ENCODE measurements at places on chromosomes 5 and 9.

DNA sequence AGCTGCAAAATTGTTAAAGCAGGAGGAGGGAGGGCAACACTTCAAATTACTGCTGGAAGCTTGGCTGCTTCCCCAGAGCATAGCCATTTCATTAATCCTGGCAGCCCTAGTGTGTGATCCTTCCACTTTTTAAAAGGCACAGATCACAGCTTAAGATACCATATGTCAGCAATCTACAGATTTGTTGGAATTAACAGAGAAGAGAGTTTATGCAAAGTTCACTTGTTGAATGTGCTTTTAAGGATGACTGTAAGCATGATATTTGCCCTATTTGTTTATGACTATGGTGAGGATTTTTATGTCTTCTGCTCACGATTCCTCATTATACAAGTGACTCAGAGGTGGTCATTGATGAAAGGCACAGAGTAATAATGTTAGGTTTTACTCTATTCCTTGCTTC, 156.0 kb upstream of the CDKN2B start:
- DNase-seq, result no peak

DNA sequence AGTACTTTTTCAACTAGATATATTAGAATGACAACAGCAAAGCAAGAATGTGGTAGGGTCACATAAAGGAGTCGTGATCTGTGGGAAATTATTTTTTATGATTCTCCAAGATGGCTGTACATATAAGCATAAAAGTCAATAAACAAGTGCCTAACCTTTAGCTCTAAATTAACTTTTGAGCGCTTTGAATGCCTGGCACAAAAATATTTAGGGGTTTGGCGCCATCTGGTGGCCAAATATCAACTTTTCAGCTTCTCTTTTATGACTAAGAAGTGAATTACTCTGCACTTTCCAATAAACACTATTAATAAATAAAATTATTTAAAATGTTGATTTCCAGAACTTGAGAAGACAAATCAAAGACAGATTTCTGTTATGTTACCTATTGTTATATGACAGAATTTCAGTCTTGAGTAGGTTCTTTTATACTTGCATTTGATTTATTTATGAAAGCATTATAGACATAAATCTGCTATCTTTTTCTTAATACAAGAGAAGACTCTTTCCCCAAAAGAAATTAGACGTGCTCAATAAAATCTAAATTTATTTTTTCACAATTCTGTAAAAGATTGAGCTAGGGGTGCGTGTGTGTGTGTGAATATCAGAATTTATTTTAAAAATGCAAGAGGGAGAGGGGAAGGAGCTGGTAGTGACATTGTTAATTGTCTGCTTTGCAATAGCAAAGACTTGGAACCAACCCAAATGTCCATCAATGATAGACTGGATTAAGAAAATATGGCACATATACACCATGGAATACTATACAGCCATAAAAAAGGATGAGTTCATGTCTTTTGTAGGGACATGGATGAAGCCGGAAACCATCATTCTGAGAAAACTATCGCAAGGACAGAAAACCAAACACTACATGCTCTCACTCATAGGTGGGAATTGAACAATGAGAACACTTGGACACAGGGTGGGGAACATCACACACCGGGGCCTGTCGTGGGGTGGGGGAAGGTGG, 36.7 kb upstream of the ARRDC3 start:
- DNase-seq, result peak; percentile 5

DNA sequence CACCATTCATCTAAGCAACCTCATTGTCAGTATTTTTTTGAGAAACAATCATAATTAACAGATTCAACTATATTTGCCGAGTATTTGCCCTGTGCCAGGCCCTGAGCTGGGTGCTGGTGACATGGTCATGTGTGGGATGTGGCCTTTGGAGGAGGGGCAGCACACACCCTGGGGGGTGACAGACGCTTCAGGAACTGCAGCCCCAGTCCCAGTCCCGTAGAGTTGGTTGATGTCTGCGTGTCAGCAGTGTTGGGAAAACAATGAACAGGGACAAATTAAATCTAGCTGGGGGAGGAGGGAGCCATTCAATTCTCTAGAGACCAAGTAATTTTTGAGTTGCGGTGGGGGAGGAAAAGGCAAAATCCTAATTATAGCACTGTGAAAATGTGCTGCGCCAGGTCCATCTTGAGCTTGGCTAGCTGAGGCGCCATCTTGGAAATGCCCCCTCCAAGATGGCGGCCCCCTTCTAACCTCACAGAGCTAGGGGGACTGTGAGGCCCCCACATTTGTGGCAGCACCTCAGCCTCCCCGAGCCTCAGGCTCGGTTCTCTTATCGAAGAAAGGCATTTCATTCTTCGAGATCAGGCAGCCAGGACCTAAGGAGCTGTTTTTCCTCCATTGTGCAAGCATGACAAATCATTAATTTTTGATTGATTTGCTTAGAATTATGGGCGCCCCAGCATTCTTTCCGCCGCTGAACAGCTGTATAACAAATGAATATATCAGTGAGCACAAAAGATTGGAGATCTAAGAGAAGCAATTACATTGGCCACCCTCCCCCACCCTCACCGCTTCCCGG, 87.8 kb downstream of the ZNF618 start:
- DNase-seq, result no peak

DNA sequence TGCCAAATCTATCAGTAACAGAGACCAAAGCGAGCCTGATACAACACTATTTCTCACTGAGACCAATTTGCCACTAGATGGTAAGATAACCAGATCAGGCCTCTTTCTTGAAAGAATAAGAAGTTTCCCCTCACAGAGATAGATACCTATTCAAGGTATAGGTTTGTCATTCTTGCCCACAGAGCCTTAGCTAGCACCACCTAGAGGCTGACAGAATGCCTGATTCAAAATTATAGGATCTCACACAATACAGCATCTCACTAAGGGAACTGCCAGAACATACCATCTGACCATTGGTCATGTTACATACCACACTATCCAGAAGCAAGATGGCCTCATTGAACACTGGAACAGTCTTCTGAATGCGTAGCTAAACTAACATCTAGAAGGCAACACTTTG, 166.6 kb upstream of the HCN1 start:
- no peak for DNase-seq

DNA sequence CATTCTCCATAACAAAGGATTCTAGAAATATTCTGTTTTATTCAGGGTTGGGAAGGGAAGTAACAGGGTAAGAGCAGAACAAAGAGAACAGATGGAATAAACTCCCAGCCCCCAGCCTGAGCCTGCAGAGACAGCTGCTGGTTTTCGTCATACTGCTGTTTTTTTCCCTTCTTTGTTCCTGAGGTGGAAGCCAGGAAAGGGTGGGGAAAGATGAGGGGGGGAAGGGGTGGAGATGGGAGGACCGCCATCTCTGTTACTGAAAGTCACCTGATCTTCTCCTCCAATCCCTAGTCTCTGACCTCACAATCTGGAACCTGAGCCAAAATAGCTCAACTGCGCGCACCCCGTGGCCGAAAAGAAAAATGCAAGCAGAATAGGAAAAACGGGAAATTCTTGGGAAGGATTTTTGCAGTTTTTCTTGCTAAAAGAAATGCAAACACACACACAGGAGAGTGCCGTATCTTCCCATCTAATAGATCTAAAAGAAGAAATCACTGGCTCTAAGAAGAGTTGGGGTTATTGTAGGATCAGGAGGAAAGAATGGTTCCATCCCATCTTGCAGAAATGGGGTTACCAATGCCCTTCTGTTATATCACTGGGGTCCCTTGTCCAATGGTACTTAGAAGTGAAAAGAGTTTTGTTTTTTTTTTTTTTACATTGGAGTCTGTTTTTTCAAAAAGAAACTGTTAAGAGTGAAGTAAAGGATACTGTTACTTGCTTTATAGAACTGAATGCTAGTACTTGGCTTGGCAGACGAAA, 57.9 kb downstream of the DIAPH1 start:
- peak; percentile 77 for DNase-seq

GRCh38 chr5:126360467-126360866, 62.7 kb upstream of the GRAMD2B start:
- DNase-seq, result no peak

DNA sequence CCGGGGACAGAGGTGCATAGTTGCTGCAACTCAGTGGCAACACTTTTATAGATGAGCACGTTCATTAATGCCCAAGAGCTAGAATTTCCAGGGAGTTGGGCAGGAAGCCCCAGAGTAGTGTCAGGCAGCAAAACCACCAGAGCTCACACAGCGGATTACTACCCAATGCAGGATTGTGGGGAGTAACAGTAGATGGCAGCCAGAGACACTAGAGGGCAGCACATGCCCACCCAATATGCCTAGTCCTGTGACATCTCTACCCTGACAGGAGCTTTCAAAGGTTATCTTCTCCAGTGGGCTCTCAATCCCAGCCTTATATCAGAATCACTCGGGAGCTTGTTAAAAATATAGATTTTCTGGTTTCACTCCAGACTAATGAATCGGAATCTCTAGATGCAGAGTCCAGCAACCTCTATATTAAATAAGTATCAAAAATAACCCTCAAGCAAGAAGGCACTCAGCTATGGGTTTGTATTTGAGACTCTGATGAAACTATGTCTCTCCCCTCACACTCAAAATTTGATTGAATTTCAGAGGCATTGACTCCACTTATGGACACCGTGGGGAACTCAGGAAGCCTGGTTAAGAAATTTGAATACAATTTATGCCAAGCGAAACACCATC, 58.4 kb upstream of the PHF24 start:
- DNase-seq, result peak; percentile 66

GRCh38 chr5:170053896-170054295, 51.8 kb upstream of the FOXI1 start:
- no peak for DNase-seq

GRCh38 chr9:127237801-127238200, 26.8 kb upstream of the GARNL3 start:
- DNase-seq, result no peak

- DNase-seq, result no peak
These were observed 87.1 kb downstream of the STARD4 start for GRCh38 chr5:111425205-111425604.

DNA sequence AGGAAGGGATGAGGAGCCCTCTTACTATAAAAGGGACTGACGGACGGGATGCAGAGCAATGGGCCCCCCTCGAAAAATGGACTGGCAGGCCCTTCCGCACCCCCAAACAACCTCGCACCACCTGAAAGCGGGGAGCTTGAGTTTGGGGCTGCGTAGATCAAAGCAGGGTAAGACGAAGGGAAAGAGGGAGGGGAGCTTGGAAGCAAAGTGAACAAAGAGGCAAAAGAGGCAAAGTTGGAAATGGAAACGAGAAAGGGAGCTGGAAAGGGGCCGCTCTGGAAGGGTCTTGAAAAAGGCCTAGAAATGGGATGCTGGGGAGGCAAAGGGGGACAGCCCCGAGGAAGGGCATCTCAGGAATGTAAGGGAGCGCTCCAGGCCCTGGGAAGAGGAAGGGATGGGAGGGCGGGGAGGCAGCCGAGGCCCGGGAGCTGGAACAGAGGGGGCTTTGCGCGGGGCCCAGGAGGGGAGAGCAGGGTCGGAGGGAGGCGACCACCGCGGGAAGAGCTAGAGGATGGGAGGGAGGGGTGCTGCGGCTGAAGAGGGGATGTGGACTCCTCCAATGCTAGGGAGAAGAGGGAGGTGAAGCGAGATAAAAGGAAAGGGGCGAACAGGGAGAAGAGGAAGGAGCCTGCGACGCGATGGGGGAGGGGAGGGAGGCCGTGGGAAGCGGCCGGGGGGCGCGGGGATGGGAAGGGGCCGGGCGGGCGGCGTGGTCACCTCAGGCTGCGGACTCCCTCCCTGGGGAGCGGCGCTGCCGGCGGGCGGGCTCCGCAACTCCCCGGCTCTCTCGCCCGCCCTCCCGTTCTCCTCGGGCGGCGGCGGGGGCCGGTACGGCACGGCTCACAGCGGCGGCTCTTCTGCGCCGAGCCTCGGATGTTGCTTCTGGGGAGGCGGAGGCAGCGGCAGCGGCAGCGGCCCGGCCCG, 577 bp downstream of the RNF145 start:
- peak; percentile 23 for DNase-seq

- no peak for DNase-seq
These were observed 474.1 kb upstream of the TUSC1 start for GRCh38 chr9:26152350-26152749.

DNA sequence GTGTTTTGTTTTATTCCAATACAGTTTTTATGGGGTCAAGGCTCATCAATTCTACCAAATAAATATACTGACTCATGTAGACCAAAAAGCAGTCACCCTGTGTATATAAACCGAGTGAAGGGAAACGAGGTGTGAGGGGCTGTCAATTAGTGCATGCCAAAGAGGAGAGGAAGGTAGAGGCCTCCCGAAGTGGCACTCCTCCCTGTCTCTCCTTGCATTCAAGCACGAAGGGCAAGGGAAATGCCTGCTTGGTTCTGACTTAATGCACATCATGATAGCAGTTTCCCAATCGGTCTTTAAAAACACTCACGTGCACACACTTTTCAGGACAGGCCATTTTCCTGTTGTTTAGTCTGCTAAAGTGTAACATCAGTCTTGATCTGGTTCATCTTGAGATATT, 125.6 kb upstream of the SLCO6A1 start:
- DNase-seq, result no peak

GRCh38 chr9:710951-711745, 130.3 kb upstream of the DMRT1 start:
- DNase-seq, result no peak

GRCh38 chr9:129282272-129282671, 104.2 kb upstream of the IER5L start:
- no peak for DNase-seq
